Kidney (tissue), 22 donors: ENCODE measurements at places on chromosomes 1 and 21. TPM values are rescaled to one million over a fixed set of nuclear protein-coding genes. Genes with fewer than 3 reads are reported as not detected.

GRCh38 chr1:12507631-12508030 is 110.4 kb downstream of the DHRS3 start:
- no peaks in the 10 kb centered on the region for H3K27me3 ChIP-seq
- peaks cover 14% of the 10 kb centered on the region for H3K36me3 ChIP-seq
- no peak overlapping the region for H3K27ac ChIP-seq
- no peak overlapping the region for H3K4me3 ChIP-seq
- no peak for DNase-seq

- H3K27me3 ChIP-seq = no peaks in the 10 kb centered on the region
- no peak overlapping the region for H3K27ac ChIP-seq
- H3K36me3 ChIP-seq = no peaks in the 10 kb centered on the region
- no peak for DNase-seq
- no peaks in the 10 kb centered on the region for H3K4me1 ChIP-seq
Measured at GRCh38 chr1:77316006-77316405, 34.2 kb downstream of the AK5 start.

DNA sequence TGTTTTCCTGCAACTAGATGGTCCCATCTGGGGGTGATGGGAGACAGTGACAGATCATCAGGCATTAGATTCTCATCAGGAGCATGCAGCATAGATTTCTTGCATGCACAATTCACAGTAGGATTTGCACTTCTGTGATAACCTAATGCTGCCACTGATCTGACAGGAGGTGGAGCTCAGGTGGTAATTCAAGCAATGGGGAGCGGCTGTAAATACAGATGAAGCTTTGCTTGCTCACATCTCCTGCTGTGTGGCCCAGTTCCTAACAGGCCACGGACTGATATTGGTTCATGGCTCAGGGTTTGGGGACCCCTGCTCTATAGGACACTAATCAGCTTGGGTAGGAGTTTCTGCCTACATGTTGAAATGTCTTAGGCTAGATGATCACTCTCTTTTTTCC is 320.0 kb downstream of the PRDM2 start:
- H3K27ac ChIP-seq = no peak overlapping the region
- H3K4me3 ChIP-seq = no peak overlapping the region
- H3K36me3 ChIP-seq = no peaks in the 10 kb centered on the region
- DNase-seq = no peak
- no peaks in the 10 kb centered on the region for H3K27me3 ChIP-seq
- H3K4me1 ChIP-seq = no peaks in the 10 kb centered on the region

PAQR6 gene
- total RNA-seq = 4.2 TPM

AKNAD1 gene
- total RNA-seq = not detected

DNA sequence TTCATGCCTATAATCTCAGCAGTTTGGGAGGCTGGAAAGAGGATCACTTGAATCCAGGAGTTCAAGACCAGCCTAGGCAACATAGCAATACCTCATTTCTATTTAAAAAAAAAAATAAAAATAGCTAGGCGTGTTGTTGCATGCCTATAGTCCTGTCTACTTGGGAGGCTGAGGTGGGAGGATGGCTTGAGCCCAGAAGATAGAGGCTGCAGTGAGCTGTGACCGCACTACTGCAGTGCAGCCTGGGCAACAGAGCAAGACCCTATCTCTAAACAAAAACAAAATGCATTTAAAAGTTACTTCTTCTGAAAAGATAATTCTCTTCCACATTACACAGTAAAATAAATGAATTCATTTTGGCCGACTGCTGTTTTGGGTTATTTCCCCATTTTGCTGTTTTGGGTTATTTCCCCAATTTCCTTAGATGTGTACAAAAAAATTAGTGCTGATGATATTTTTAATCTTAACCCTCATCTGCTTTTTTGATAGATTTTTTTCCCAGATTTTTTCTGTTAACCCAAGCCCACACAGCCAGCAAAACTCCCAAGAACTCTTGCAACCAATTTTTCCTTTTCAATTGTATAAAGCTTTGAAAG is 23.0 kb upstream of the SAMSN1 start:
- H3K4me3 ChIP-seq = no peak overlapping the region
- H3K27ac ChIP-seq = no peak overlapping the region
- H3K27me3 ChIP-seq = no peaks in the 10 kb centered on the region
- DNase-seq = no peak

- no peak overlapping the region for H3K4me3 ChIP-seq
- H3K27me3 ChIP-seq = no peaks in the 10 kb centered on the region
- H3K27ac ChIP-seq = no peak overlapping the region
- no peaks in the 10 kb centered on the region for H3K4me1 ChIP-seq
Measured at GRCh38 chr1:206824331-206824730, 41.1 kb upstream of the IL20 start.

GRCh38 chr1:181685211-181685610 is 201.9 kb downstream of the CACNA1E start:
- H3K4me1 ChIP-seq = no peaks in the 10 kb centered on the region
- no peak for DNase-seq
- H3K27ac ChIP-seq = no peak overlapping the region
- no peaks in the 10 kb centered on the region for H3K36me3 ChIP-seq
- no peak overlapping the region for H3K4me3 ChIP-seq

- peak overlapping the region; percentile 71 for H3K27ac ChIP-seq
- peak; percentile 82 for DNase-seq
- H3K27me3 ChIP-seq = no peaks in the 10 kb centered on the region
- peak overlapping the region; percentile 77 for H3K4me3 ChIP-seq
- no peaks in the 10 kb centered on the region for H3K36me3 ChIP-seq
Measured at GRCh38 chr1:117059334-117059677, 820 bp upstream of the TTF2 start.

DNA sequence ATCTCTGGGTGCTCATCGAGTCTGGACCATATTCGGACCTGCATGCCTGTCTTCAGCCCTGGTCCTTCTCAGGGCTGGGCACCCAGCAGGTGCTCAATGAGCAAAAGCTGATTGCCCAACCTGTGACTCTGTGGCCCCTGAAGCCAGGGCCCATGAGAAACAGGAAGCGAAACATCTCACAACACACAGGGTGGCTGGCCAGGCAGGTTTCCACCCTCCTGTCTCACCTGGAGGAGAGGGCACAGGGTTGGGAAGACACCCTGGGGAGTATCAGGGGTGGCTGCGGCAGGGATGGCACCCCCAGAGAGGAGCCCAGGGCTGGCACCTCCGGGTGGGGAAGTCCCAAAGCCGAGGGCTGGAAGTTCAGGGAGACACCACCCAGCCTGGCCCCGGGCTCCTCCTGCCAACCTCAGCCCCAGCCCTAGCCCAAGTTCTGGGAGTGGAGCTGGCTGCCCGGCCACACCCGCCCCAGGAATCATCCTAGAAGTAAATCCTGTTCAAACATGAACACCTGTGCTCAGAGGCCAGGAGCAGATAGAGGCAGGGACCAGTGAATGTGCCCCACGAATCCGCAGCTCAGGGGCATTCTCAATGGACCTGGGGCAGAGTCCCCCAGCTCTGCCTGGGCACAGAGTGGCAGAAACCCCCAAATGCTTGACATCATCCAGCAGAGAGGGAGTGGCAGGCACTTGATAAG is 54.6 kb downstream of the RAP1GAP start:
- H3K27ac ChIP-seq = no peak overlapping the region
- peaks cover 3% of the 10 kb centered on the region for H3K4me1 ChIP-seq
- no peaks in the 10 kb centered on the region for H3K27me3 ChIP-seq
- peak; percentile 56 for DNase-seq

DNA sequence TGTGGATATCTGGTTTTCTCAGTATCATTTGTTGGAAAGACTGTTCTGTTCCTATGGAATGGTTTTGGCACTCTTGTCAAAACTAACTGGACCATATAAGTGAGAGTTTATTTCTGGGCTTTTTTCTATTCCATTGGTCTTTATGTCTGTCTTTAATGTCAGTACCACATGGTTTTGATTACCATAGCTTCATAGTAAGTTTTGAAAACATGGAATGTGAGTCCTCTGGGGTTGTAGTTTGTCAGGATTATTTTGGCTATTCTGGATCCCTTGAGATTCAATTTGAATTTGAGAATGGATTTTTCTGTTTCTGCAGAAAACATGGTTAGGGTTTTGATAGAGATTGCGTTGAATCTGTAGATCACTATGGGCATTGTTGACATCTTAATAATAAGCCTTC is 107.9 kb downstream of the ZFYVE9 start:
- no peaks in the 10 kb centered on the region for H3K4me1 ChIP-seq

GRCh38 chr1:215458562-215458961 is 108.5 kb upstream of the KCTD3 start:
- H3K4me3 ChIP-seq = no peak overlapping the region
- H3K27ac ChIP-seq = no peak overlapping the region
- DNase-seq = no peak
- H3K27me3 ChIP-seq = no peaks in the 10 kb centered on the region
- no peaks in the 10 kb centered on the region for H3K36me3 ChIP-seq

DNA sequence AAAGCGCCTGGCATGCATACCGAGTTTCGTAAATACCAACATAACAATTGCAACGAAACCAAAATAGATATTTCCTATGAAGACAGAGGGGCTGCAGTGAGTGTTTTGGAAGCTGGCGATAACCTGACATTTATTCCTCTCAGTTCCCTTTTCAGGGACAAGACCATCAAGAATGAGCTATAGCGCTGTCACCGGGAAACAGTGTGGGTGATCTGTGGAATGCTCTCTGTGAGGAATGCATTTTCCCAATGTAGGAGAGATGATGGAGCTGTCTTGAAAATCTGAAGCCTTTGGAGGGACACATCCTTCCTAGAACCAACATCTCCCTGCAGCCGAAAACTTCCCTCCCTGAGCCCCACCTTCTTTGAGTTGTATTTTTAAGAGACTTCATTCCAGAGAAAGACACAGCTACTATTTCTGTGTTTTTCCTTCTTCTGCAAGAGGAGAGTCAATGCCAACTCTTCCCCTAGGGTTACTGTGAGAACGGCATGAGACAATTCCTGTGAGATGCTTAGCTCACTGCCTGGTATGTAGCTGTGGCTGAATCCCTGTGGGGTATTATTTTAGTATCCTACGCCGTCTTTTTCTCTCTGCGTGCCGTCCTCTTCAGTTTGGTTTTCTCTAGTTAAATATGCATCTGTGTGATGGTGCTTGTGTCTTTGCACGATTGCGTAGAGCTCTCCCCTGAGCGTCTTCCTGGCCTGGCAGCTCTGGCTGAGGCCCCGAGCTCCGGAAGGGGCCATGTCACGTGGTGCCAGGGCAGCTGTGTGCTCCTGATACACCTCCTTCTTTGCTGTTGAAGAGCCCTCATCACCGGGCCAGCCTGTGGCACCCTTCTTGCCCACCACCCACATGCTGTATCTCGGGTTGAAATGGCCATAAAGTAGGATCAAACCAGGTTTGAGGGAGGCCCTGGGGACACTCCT is 45.2 kb downstream of the AJAP1 start:
- no peaks in the 10 kb centered on the region for H3K36me3 ChIP-seq
- no peaks in the 10 kb centered on the region for H3K27me3 ChIP-seq
- DNase-seq = no peak
- no peak overlapping the region for H3K27ac ChIP-seq
- no peaks in the 10 kb centered on the region for H3K4me1 ChIP-seq

GRCh38 chr1:62269851-62270495 is 49.3 kb downstream of the KANK4 start:
- H3K27ac ChIP-seq = no peak overlapping the region
- H3K36me3 ChIP-seq = peaks cover 8% of the 10 kb centered on the region
- H3K4me1 ChIP-seq = no peaks in the 10 kb centered on the region
- DNase-seq = no peak

DNA sequence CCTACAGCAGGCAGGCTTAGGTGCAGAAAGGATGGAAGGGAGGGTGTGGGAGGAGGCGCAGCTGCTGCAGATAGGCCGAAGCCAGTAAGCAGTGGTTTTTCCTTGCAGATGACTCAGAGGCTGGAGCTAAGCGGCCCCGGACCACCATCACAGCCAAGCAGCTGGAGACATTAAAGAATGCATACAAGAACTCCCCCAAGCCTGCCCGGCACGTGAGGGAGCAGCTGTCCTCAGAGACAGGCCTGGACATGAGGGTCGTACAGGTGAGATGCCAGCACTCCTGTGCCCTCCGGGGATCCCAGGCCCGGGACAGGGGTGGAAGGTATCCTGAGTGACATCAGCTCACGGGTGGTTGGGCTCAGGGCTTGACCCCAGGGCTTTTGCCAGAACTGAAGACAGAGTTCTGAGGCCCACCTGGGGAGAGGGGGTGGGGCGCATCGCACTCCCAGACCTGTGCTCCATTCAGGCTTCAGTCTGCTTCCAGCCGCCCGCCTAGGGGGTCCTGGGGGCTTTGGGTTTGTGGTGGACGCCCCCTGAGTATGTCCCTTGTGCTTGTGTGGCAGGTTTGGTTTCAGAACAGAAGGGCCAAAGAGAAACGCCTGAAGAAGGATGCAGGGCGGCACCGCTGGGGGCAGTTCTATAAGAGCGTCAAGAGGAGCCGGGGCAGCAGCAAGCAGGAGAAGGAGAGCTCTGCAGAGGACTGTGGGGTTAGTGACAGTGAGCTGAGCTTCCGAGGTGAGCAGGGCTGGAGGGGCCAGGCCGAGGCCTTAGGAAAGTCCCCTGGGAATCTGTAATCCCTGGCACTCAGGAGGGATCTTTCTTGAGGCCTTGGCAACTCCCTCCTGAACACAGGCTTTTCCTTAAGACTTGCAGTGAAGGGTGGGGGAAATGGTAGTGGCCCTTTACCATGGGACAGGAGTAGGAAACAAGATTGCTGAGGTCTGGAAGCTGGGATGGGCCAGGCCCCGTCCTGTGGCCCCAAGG is 41.5 kb downstream of the LHX4 start:
- H3K4me1 ChIP-seq = peaks cover 3% of the 10 kb centered on the region
- no peak for DNase-seq
- no peaks in the 10 kb centered on the region for H3K27me3 ChIP-seq
- peak overlapping the region; percentile 53 for H3K27ac ChIP-seq
